Epithelial cell of proximal tubule (primary cell): ENCODE measurements at places on chromosomes 2 and 18.
A peak's percentile ranks its signal among the peaks of the same experiment; 100 is the strongest.

- no peak for DNase-seq
These were observed 210.1 kb upstream of the LRATD1 start for GRCh38 chr2:14422426-14422825.

GRCh38 chr18:34801774-34802173 lies 91.7 kb downstream of the DTNA start:
- no peak for DNase-seq

- DNase-seq: no peak
These were observed 223.4 kb downstream of the WDPCP start for GRCh38 chr2:63364866-63365265.

DNA sequence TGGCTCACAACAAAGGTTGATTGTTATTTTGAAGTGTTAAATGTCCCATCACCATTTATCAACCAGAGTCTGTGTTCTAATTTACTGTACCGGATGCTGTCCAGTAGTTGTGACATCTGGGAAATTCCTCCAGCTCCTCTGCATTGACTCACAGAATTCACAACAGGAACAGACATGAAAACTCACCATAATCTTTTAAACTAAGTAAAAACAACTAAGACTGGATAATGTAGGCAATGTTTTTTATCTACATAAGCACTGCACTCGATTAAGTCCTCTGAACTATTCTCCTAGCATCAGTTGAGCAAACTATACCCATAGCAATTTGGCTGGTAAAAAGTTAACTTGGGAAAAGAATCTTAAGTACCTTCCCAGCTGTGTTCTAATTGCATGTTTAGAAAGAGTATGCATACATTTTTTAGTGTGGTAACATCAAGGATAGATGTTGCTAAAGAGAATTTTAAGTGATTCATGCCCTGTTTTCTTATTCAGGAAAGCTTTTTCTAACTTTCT lies 42.9 kb upstream of the MYO1B start:
- DNase-seq: peak; percentile 68

DNA sequence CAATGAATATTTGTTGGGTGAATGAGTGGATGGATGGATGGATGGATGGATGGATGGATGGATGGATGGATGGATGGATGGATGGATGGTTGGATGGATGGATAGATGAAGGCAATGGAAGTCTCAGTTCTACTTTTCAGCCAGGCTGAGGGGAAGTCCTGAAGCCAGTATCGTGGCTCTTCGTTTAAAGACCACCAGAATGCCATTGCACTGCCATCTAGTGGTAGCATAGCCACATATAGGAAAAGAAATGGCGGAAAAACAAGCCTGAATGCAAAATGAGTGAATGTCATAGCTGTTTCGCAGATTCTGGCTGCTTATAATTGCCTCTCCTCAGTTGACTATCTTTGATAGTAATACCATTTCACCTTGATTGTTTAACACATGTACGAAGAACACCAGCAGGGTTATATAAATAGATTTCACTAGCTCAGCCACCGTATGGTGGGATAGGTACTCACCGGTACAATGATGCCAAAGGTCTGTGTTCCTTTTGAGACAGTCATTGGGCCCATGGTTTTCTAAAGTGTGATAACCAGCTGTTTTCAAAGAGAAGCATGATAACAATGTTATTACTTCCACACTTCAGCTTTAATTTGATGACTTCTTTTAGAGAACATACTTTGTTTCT lies 62.3 kb upstream of the GREB1L start:
- no peak for DNase-seq

DNA sequence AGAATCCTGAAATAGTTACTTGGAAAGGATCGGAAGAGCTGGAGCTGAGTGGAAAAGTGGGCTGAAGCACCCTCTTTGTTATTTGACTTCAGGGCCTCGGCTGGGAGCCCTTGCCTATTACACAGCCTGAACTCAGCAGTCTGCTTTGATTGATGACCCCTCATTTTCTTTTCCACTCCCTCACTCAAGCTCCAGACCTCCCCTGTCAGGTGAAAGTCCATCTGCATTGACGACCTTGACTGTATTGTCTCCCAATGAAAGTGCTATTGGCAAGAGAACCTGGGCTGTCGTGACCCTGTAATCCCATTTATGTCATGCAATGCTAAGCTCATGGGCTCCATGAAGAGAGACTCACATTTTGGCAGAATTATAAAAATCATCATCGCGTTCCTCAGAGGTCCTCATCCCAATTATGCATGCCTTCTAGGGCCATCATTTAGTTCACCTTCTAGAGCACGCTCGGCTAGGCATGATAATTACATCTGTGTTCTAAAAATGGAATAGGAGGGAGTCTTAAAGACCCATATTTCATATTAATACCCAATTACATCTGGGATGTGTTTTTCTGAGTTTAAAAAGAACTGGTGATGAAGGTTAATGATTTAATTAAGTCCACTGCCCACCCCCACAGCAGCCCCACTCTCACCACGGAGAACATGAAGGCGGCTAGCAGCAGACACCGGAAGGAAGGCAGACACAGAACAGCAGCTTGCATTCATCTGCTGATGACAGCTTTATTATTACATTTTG lies 472.5 kb downstream of the PID1 start:
- DNase-seq: no peak

DNA sequence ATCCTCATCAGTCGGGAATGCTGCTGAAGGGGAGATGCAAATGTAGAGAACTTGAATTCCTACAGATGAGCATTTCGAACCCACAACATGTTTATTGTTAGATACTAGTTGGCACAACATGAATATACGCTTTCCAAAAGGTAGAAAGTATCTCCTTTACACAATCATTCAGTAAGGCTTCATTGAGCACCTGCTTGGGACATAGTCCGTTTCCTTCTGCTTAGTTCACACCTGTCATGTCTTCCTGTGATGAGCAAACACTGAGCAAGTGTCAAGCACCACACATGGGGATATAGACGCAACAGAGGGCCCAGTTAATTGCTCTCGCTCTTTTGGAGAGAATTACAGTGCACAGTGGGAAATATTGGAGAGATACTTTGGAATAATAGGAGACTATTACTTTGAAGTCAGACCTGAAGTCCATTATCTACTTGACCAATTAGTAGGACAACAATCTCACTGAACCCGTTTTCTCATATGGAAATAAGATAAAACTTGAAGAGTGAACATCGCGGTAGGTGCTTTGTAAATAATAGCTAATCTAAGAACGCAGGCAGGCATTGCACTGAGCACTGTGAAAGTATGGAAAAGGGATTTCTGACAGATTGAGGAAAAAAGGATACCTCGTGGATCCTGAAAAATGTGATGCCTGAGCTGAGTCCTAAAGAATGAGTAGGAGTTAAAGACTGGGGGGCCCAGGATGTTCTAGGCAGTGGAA lies 1.2 kb downstream of the CPSF3 start:
- DNase-seq: no peak

DNA sequence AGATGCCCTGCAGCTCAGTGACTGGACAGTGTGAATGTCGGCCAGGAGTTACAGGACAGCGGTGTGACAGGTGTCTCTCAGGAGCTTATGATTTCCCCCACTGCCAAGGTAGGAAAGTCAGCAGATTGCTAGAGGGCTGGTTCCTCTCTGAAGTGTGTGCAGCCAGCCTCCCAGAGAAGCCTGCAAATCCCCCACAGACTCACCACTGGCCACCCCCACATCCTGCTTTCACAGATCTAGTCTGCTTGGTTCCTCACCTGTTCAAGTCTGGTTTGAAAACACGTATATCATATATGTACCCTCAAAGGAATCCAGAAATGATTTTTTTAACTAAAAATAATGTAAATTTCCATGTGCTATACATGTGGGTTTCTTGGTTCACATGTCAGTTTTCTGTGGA lies 121.1 kb downstream of the LAMA3 start:
- DNase-seq: no peak

DNA sequence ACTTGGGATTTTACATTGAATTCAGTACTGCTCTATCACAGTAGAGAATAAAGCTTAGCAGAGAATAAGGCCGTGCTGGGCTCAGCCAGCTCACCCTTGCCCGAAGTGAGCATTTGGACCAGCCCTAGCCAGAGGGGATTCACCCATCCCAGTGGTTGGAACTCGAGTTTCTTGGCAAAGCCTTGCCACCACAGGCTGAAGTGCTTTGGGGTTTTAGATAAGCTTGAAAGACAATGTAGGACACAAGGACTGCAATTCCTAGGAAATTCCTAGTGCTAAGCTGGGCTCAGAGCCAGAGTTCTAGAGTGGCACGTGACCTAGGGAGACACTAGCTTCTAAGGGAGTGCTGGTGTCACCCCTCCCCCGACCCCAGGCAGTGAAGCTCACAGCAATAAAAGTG lies 28.0 kb downstream of the SERPINB11 start:
- peak; percentile 43 for DNase-seq

DNA sequence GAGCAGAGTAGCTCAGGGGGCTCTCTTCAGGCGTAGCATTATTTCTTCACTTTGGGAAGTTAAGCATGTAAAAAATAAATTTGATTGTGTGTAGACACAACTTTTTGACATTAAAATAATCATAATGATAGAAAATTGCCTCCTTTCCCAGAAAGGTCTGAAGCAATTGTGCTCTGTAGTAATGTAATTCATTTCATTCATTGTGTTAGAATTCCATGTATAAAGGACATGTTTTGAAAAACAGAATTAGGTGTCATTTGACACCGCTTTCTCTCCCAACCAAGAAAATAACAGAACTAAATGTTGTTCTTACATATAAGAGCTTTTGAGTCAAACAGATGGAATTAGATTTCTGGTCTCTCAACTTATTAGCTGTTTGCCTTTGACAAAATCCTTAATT lies 1064.2 kb upstream of the FAM98A start:
- DNase-seq: no peak
